ENCODE measurements at places on chromosomes 5 and 9.

- no peak for DNase-seq
Observed at GRCh38 chr5:179536676-179537075, 13.7 kb upstream of the RUFY1 start.

GRCh38 chr5:65050140-65050539 lies 281.4 kb downstream of the CWC27 start:
- no peak for DNase-seq

DNA sequence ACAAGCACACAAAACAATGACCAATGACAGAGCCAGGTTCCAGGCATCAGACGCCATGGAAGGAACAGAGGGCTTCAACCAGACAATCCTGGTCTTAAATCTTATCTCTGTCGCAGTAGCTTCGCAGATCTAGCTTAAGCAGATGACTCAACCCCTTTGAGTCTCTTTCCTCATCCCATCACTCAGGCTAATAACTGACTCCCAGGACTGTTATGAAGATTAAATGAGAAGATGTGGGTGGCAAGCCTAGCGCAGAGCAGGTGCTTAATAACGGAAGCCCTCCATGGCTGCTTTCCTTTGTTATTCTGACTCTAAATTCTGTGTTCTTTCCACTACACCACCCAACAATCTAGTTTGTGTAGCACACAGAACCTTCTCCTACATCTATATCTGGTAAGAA lies 110.9 kb downstream of the SLC24A2 start:
- DNase-seq, result no peak

GRCh38 chr5:151682751-151683331 lies 3.9 kb downstream of the SPARC start:
- DNase-seq, result no peak

GRCh38 chr9:78115073-78115472 lies 83.5 kb upstream of the GNAQ start:
- DNase-seq, result no peak

DNA sequence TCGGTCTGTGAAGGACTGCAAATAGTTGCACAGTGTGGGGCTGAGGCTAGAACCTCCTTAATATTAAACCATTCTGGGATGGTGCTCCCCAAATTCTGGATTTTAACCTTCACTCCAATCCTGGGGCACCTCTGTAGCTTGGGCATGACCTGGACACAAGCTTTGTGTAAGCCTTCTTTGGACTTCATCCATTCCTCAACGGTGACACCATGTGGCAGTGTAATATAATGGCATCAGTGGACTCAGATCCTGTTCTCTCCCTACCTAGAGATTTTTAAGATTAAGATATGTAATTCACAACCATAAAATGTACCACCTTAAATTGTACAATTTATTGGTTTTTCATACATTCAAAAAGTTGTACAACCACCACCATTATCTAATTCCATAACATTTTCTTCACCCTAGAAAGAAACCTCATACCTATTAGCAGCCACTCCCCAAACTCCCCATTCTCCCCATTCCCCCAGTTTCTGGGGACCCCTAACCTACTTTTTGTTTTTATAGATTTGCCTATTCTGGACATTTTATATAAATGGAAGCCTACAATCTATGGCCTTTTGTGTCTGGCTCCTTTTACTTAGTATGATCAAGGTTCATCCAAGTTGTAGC lies 4.8 kb upstream of the PLGRKT start:
- DNase-seq, result peak; percentile 42

DNA sequence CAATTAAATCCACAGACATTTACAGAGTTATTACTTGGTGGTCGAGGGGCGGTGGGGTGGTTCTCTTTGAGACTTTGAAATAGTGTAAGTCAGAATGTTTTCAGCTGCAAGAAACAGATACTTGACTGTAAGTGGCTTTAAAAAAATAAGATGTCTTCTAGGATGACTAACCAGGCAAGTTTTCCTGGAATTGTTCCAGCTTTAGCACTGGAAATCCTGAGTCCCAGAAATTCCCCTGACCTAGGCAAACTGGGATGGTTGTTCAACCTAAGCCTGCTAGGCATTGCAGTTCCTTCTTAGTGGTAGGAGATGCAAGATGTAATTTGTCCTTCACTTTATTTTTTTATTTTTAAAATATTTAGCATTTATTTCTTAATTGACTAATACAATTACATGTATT lies 169.5 kb upstream of the POC5 start:
- no peak for DNase-seq

- DNase-seq, result no peak
Observed at GRCh38 chr5:160802592-160802991, 49.4 kb downstream of the ATP10B start.

DNA sequence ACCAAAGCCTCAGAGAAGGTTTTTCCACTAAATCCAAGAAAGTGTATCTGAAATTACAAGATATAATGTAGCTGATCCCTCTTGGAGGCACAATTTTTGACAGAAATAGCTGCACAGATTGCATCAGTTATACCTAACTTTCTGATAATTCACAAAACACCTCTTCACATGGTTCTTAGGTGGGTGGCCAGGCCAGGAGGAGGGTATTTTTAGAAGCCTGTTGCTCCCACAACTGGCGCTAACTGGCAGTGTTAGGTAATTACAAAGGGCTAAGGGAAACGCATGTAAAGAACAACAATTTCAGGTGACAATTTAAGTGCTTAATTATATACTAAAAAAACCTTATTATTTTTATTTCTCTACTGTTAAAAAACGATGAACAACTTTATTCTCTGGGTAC lies 247.9 kb downstream of the BNC2 start:
- no peak for DNase-seq

DNA sequence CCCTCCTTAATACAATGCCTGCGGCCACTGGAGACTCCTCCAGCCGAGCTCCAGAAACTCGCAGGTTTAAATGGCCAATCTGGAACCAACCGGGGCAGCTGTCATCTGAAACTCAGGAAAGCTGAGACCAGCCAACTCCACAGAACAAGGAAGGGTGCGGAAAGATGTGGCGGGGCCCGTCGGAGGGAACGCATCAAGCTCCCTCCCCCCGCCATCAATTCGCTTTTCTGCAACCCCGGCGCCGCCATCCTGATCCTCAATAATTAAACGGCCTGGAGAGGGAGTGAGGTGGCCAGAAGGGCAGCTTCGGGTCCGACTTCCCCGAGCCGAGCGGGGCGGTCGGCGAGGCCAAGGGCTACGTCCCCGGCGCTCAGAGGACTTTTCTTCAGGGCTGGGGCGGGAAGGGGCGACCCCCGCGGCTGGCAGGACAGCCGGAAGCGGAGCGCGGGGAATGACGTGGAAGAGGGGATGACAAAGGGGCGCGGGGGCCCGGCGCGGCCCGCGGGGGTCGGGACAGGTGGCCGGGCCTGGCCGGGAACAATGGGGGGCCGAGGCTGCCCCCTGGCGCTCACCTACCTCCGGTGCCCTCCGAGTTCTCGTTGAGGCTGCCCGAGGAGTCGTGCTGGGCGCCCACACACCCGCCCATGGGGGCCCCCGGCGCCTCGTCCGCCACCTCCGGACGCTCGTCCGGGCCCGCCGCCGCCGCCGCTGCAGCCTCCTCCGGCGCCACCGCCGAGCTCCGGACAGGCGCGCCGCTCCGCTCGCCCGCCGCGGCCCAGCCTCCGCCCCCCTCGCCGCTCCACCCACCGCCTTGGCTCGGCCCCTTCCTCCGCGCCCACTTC lies at the start of gene UBTD2:
UBTD2 (minus strand) TSS at position 745 of the 842 bp plus-strand sequence; CDS start at position 646, 99 bp downstream.
- peak; percentile 75 for DNase-seq

- DNase-seq, result no peak
Observed at GRCh38 chr9:134889386-134890154, 9.0 kb downstream of the FCN2 start.

DNA sequence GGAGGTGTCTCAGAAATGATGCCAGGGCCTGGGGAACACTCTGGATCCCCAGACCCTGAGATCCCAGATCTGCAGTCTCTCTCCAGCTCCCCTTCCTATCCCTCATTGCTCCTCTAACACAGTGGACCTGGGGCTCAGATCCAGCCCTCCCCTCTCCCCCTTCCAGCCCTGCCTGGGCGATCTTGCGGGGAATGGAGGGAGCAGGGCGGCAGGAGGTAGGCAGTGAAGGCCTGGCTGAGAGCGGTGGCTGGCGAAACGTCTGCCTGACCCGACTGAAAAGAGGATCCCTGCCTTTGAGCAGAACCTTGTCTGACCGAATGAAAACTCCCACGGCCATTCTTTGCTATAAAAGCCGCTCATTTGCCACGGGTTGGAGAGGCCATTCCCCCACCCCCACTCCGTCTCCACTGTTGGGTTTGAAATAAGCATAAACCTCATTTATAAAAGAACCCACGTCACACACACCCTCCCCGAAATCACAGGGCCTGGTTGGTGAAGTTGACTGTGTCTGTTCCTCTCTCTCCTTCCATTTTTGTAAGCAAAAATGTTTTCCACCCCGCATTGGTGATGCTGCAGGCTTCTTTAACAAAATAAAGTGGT lies 8.8 kb downstream of the MSX2 start:
- DNase-seq, result no peak

GRCh38 chr5:40446910-40447309 lies 232.8 kb upstream of the PTGER4 start:
- peak; percentile 7 for DNase-seq

GRCh38 chr9:98180996-98181395 lies 11.4 kb downstream of the CORO2A start:
- no peak for DNase-seq

DNA sequence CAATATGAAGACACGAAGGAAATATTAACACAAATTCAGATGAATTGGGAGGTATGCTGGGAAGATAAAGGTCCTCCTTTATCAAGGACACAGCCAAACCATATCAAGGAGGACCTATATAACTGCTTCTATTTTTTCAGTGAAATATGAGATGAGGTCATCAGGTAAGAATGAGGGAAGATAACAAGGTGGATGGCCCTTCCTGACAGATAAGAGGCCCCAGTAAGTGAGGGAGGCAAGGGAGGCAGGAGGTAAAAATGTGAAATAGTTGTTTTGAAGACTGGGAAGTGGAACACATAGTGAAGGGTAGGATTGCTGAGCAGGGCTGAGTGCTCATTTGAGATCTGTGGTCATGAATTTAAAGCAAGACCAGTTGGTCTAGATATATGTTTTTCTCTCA lies 60.0 kb upstream of the FOXE1 start:
- DNase-seq, result no peak

DNA sequence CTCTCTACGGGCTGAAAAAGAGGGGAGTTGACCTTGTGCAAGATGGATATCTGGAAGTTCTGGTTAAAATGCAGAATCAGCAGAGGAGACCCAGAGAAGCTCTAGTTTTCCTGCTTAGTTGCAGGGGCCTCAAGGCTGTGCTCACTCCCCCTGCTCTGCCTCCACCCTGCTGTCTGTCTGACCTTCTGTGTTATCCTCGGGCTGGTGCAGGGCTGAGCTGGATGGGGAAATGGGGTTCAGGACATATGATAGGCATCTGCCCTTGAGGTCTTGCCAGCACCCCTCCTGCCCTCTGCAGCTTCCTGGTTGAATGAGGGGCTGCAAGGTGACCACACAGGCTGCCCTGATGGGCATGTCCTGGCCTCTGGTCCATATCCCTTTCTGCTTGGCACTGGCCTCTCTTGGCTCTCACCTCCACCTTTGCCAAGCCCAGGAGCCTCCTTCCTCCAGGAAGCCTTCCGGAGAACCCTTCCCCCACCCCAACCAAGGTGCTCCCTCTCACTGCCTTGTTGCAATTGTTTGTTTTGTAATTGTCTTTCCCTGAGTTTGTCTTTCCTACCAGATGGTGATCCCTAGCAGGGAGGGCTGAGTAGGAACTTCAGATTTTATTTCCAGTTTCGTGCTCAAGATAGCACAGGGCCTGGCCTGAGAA lies 1.3 kb downstream of the TMEM268 start:
- DNase-seq, result no peak

DNA sequence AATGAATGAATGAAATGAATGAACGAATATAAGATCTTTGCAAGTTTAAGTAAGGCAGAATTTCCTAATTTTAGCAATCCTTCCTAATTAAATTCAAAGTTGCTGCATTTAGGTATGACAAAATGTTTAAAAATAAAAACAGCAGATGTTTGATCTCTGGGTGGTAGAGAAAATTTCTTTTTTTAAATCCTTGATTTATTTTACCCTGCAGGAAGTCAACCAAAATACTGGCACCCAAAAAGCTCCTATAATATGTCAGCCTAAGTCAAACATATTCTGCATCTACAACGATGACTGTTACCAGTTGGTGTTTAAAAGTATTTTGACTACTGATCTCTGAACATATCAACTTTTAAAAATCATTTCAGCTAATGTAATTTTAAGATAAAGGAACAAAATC lies 58.4 kb downstream of the TTC39B start:
- DNase-seq, result no peak

GRCh38 chr5:117326997-117327396 lies 752.4 kb upstream of the SEMA6A start:
- DNase-seq, result no peak

DNA sequence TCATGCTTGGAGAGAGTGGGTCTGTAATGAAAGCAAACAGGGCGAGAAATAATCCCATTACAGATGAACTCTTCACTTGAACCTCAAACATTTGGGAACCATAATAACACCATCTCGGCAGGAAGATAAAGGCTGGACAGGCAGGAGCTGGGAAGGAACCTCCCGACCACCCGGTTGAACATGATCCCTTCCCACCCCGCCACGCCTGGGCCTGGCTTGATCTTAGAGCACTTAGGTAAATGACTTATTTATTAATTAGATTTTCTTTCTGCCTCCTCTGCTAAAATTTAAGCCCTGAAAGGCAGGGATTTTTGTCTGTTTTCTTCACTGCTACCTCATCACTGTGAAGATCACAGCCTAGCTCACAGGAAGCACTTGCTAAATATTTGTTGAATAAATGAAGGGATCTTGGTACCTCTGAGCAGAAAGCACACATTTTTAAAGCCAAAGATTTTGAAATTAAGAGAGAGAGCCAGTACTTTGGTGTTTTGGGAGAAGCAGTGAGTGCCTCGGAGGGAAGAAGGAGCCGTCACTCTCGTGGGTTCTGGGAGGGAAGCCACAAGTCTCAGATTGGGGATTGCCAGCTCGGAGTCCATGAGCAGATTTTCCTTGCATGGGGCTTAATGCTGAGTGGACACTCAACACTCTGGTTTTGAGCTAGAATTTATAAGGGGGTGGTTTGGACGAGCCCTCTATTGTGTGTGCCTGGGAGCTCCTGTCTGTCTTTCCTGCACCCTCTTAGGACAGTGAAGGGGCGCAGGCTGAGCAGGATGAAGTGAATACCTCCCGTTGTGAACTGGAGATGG lies 133.3 kb downstream of the MACROH2A1 start:
- DNase-seq, result no peak

GRCh38 chr5:3041001-3041400 lies 289.5 kb upstream of the IRX2 start:
- no peak for DNase-seq

Measured in activated CD4-positive, alpha-beta T cell treated with anti-CD3 and anti-CD28 coated beads for 4 hours (primary cell).